ENCODE measurements at places on chromosomes 7 and 10.

GRCh38 chr10:64334084-64334483 lies 812.9 kb downstream of the REEP3 start:
- DNase-seq = no peak

DNA sequence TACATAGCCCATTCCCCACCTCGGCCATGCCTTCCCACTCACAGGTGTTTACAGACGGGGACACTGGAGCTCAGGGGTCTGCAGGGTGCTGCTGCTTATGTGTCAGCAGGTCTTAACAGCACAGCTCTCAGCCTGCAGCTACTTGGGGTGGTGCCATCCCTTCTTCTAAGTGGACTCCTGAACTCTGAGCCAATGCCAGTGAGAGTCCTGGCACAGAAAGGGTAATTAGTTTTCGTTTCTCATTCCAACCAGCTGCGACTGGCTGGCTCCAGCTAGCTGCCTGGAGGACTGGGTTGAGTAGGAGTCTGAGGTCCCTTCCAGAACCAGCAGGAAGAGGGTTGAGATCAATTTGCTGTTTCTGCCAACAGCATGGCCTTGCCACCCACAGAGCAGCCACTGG lies 88.3 kb upstream of the AGK start:
- DNase-seq = no peak

GRCh38 chr7:135459951-135460567 lies 49.8 kb downstream of the CNOT4 start:
- DNase-seq = no peak

DNA sequence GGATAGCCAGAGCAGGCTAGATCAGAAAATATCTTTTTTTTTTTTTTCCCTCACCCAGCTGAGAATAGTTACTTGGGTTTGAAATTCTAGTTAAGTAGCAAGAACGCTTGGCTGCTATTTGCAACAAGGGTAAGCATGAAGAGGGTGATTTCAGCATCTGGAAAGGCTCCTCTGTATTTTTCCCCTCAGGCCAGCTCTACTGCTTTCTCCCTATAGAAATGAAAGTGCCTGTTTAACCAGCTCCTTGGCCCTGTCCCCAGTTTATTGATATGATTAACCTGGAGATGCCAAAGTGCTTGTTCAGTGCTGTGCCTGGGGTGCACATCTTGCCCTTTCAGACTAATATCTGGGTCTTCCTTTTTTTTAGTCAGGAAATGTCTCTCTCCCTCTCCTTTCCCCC lies 37.1 kb downstream of the AP3M1 start:
- no peak for DNase-seq

DNA sequence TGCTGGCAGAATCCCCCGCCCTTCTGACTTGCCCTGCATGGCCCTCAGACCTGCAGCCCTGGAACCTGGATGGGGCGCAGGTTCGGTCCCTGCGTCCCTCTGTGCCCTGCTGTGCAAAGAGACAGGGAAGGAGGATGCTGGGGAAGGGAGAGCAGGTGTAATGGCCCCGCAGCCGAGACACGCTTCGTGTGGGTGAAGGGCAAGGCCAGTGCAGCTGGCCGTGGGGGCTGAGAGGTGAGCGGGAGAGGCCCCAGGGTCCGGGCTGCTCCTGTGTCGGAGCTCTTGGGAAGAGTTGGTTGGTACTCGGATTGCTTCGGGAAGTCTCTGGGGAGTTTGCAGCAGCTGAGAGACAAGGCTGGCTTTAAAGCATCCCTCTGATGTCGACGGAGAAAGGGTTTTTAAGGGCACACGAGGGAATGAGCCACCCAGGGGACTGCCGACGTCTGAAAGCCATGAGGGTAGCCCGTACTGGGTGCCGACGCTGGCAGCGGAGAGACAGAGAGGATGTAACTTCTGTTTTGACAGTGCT lies 6.5 kb downstream of the ELFN1 start:
- peak; percentile 62 for DNase-seq

GRCh38 chr10:11687357-11687771 lies 54.8 kb upstream of the ECHDC3 start:
- no peak for DNase-seq

GRCh38 chr10:80315391-80315790 lies 25.9 kb upstream of the MAT1A start:
- DNase-seq = no peak

DNA sequence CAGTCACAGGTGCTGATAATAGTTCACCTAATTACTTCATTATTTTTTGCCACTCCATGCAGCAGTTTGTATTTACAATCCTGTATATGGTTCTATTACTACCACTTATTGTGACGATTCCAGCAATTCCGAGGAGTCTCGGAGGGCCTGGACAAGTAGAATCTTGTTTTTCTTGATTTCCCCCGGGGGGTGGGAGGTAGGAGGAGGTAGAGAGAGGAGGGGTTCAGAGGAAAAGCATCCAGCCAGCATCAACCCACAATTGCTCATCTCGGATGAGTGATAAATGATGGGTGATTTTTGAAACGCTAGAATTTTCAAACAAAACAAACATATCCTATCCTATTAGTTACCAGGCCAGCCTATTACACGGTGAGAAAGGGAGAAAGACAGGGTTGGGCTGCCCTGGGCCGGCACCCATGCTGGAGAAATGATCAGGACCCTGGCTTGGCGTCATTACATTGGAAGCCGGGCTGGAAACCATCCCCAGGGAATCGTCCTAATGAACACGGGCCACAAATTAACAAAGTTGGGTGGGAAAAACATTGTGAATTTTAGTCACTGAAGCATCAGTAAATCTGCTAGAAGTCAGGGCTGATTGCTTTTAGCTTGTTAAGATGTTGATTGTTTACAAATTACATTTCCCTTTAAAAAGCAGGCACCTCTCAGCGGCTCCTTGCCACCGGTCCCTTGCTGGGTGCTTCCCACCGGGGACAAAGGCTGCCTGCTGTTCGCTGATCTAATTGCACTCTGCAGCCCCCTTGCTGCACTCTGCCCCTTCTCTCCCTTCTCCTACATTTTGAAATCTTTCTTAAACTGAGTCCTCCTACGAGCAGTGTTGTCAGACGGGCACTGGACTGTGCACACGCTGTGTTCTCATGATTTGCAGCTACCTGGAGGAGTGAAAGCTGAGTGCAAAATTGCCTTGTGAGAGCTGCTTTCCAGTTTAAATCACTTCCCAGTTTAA lies 95.5 kb downstream of the FAM204A start:
- DNase-seq = no peak

- DNase-seq = no peak
Observed at GRCh38 chr7:38855867-38856266, 53.1 kb downstream of the VPS41 start.

DNA sequence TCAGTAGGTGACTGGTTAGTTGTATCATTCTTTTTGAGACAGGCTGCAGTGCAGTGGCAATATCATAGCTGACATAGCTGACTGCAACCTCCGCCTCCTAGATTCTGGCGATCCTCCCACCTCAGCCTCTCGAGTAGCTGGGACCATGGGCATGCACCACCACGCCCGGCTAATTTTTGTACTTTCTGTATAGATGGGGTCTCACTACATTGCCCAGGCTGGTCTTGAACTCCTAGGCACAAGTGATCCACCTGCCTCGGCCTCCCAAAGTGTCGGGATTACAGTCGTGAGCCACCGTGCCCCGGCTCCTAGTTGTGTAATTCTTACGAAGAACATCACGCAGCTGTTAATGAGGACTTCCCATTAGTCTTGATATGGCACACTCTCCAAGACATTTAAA lies 123.4 kb upstream of the VKORC1L1 start:
- no peak for DNase-seq

DNA sequence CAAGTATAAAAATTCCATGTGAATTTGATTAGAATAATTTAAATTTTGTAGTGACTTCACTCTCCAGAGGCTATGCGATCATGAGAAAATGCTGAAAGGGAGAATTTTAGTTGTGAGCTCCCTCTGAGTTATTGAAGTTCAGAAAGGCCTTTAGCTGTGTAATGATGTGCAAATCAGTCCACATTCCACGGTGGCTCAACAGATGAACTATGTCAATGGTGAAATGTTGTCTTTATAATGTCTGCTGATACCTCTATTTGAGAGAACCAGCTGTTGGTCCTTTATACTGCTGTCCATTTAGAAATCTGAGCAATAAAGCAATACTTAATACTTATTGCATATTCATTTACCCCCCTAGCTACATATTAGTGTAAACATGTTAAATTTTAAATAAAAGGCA lies 7.1 kb upstream of the ITGB8 start:
- no peak for DNase-seq

GRCh38 chr10:21614000-21614399 lies 80.0 kb downstream of the MLLT10 start:
- DNase-seq = no peak

DNA sequence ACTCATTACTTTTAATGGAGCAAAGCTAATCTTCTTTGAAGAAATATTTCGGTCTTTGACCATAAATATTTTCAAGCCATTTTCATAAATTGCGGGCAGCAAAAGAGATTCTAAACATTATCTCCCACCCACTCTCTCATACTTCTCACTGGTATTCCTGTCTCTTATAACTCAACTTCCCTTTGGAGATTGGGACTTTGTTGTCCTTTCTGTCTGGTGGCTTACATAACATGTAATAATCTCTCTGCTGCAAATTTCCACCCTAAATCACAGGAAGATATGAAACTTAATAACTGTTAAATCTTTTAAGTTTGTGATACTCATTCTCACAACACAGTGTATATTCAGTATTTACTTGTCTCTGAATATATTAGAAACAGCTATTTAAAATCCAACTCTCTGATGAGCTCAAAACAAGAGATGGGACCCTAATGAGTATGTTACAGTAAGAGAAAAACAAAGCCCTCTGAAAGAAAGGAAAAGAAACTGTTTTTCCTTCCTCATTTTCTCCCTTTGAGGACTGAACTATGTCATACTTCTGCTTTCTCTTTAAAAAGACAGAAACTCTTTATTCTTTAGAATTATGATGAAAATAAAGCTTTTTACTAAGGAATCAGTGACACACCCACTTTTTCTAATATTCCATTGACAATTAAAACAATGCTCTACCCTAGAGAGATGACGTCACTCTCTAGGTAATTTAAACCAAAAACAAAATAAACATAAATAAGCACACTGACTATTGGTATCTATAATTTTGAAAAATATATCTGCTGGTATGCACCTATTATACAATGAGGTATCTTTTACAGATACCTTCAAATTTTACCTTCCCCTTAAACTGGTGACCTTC lies 14.7 kb downstream of the CALCR start:
- no peak for DNase-seq

DNA sequence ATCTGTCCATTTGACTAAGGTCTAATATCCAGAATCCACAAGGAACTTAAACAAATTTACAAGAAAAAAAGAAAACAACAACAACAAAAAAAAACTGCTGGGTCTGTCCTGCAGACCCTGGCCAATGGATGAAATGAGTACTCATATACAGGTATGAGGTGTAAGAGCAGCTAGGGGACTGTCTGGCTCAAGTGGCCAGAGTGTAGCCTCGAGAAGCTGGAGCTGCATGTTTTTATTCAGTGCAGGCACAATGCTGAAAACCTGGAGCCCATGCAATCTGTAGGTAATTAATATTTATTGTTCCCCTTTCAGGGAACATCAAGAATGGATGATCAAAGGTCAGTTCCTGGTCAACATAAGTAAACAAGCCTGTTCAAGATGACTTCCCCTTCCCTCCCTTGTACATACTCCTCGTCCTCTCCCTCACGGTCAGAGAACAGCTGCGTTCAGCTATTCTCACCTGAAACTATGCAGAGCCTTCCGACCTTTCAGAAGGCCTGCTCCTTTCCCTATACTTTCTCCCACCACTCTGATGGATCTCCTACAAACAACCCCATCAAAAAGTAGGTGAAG lies 15.5 kb downstream of the CYP2C19 start:
- DNase-seq = no peak

GRCh38 chr10:19947656-19948055 lies 131.4 kb downstream of the PLXDC2 start:
- DNase-seq = no peak

DNA sequence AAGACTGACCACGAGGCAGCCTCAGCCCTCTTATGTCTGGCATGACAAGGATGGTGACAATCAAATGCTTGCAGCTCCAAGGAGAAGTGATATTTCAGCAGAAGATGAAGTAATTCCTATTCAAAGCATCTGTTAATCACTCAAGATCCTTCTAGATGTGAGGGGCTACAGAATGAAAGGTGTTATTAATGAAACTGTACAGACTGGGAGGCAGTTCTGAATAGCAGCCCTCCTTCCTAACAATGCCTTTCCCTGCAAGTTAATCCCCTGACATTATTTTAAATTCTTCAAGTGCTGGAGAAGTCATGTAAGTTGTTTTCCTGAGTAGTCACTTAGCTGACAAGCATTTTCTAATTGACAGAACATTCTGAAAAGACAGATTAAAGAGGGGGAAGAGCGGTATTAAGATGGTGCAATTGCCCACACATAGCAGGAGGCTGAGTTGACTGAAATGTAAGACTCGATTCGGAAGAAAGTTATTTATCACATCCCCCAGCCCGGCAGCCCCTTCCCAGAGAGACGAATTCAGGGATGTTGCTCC lies 300.8 kb downstream of the GRID1 start:
- DNase-seq = peak; percentile 47

GRCh38 chr10:130222381-130222780 lies 86.2 kb downstream of the GLRX3 start:
- DNase-seq = peak; percentile 48

GRCh38 chr10:16919121-16919982 lies 102.1 kb upstream of the RSU1 start:
- DNase-seq = no peak

DNA sequence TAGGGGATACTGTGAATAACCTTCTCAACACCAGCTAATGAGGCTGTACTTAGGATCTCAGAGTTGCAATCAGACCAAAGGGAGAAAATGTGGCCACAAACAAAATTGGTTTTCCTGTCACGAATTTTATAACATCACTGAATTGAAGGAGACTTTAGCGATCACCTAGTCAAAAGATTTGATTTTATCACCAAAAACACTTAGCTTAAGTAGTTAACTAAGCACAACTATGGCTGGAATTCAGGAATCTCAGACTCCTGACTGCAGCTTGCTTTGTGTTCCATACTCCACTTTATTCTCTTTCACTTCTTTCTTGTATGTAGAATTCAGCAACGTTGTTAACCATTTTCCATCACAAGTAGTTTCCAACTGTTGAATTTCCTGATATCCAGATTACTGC lies 152.0 kb downstream of the SLC16A9 start:
- DNase-seq = no peak

GRCh38 chr10:75266945-75267344 lies 31.2 kb upstream of the COMTD1 start:
- DNase-seq = no peak

Measured in spleen (tissue), 13 donors.